ENCODE measurements at places on chromosomes 13 and 19.

DNA sequence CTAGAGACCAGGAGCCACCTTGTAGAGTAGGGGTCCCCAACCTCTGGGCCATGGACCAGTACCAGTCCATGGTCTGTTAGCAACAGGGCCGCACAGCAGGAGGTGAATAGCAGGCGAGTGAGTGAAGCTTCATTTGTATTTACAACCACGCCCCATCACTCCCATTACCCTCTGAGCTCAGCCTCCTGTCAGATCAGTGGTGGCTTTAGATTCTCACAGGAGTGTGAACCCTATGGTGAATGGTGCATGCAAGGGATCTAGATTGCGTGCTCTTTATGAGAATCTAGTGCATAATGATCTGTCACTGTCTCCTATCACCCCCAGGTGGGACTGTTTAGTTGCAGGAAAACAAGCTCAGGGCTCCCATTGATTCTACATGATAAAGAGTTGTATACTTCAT lies 303.6 kb downstream of the KCNRG start:
- DNase-seq = no peak

- no peak for DNase-seq
Measured at GRCh38 chr13:55263045-55263444, 1877.7 kb upstream of the PRR20A start.

DNA sequence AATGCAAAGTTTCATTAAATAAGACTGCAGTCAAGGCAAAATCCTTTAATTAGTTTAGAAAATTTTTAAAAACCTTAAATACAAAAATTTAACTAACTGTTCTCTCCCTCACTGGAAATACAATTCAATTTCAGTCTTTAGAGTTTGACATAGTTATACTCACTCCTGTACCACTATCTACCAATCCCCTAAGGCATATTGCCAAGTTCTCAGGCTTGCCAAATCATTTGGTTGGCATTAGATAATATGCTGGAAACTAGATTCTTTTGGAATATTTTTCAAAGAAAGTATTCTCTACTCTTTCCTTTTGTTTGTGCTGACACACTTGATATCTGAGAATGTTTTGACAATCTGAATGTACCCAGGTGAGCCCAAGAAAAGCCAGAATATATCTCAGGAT lies 77.2 kb downstream of the TSC22D1 start:
- DNase-seq = no peak

DNA sequence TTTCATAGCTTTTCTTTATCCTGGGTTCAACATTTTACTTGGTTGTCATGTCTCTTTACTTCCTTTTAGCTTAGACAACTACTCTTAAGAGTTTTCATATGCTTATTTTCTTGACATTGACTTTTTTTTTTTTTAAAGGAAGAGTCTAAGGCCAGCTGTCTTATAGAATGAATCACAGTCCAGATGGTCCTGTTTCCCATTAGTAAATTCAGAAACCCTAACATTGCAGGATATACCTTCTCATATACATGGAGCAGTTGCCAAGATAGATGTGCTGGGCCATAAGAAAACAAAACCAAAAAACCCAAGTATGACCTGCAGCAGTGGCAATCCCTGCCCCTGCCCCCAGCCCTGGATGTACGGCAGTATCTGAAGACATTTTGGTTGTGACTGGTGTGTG lies 72.8 kb downstream of the COG3 start:
- DNase-seq = no peak

GRCh38 chr13:111486331-111486730 lies 165.9 kb downstream of the TEX29 start:
- no peak for DNase-seq
